NCI-H524 (cell line): ENCODE measurements at places on chromosomes 16 and 17.

- DNase-seq: no peak
Measured at GRCh38 chr16:85363881-85364280, 249.2 kb upstream of the GSE1 start.

GRCh38 chr16:68219725-68220351 lies 16.1 kb downstream of the ESRP2 start:
- DNase-seq: no peak

GRCh38 chr17:16945136-16945482 lies 26.8 kb downstream of the TNFRSF13B start:
- DNase-seq: no peak

- no peak for DNase-seq
Measured at GRCh38 chr17:37388266-37388665, 12.5 kb downstream of the C17orf78 start.

- DNase-seq: no peak
Measured at GRCh38 chr17:396788-397187, 44.2 kb upstream of the RPH3AL start.

DNA sequence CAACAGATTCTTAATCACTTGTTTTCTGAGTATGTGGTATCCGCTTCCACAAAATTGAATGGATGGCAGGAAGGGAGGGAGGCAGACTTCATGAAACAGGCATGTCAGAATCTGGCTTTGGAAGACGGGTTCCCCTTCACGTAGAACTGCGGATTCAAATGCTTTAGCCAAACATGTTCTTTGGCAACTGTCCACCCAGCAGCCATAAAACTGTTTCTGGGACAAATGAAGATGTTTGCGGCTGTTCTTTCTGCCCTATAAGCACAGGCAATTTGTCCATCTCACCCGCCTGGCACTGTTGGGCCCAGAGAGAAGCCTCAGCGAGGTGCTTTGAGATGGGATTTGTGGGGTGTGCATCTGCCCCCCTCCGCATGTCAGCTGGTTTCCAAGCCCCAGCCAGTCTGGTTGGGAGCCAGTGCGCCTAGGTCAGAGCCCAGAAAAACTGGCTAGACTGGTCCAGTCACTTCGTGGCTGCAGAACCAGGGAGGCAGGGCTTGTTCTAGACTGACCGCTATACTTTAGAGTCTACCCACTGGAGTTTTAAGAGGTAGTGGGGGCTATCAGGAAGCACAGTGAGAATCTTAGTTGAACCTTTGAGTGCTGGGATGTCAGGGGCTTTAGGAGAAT lies 6.3 kb downstream of the CRHR1 start:
- peak; percentile 64 for DNase-seq

DNA sequence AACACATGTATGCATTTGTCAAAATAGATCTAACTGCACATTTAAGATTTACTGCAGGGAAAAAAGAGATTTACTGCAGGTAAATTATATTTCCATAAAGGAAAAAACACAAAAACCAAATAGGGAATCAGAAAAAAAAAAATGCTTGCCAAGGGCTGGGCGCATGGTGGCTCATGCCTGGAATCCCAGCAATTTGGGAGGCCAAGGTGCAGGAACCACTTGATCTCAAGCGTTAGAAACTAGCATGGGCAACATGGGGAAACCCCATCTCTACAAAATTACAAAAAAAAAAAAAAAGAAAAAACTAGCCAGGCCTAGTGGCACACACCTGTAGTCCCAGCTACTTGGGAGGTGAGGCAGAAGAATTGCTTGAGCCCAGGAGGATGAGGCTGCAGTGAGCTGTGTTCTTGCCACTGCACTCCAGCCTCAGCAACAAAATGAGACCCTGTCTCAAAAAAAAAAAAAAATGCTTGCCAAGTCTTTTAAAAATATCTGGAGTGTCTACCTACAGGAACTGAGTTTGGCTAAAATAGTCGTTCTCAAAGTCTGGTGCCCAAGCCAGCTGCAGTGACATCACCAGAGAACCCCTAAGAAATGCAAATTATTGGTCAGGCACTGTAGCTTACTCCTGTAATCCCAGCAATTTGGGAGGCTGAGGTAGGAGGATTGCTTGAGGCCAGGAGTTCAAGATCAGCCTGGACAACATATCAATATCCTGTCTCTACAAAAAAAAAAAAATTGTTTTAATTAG lies 17.5 kb downstream of the TRIM25 start:
- no peak for DNase-seq

- DNase-seq: no peak
Measured at GRCh38 chr17:2798678-2799077, 2.4 kb downstream of the RAP1GAP2 start.

DNA sequence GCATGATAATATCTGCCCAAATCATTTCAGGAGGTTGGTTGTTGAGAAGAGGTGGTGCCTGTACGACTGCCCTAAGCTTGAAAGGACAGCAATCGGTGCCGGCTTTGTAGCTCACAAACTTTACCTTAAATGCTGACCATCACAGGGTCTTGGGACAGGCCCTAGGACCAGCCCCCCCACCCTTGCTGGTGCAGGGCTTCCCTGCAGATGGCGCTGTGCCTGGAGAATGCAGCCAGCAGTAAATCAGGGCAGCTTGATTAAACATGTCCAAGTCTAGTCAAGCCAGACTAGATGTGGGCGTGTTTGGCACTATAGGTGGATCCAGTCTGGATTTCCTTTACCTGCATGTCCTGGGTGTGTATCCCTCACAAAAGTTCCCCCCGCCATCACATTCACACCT lies 135.5 kb upstream of the CRHR1 start:
- peak; percentile 65 for DNase-seq

DNA sequence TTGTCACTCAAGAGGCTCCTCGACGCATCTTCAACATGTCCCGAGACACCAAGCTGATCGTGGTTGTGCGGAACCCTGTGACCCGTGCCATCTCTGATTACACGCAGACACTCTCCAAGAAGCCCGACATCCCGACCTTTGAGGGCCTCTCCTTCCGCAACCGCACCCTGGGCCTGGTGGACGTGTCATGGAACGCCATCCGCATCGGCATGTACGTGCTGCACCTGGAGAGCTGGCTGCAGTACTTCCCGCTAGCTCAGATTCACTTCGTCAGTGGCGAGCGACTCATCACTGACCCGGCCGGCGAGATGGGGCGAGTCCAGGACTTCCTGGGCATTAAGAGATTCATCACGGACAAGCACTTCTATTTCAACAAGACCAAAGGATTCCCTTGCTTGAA lies 101.0 kb downstream of the HS3ST2 start:
- DNase-seq: no peak

- peak; percentile 96 for DNase-seq
Measured at GRCh38 chr16:49019081-49019633, 262.5 kb downstream of the CBLN1 start.

DNA sequence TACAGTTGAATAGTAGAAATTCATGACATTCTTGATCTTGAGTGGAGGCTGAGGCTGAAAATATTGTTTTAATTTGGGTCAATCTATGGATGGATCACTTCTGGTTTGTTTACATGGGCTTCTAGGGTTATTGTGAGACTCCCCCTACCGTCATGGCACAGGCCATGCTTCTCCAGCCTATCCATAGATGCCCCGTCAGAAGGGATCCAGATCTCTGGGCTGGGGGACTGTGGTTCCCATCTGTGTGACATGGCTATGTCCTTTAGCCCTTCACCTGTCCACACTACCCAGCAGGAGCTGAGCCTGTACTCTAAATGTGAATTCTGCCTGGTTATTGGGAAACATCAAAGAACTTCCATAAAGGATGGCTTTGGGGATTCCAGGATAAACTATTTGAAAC lies 160.4 kb downstream of the ABCC12 start:
- no peak for DNase-seq

DNA sequence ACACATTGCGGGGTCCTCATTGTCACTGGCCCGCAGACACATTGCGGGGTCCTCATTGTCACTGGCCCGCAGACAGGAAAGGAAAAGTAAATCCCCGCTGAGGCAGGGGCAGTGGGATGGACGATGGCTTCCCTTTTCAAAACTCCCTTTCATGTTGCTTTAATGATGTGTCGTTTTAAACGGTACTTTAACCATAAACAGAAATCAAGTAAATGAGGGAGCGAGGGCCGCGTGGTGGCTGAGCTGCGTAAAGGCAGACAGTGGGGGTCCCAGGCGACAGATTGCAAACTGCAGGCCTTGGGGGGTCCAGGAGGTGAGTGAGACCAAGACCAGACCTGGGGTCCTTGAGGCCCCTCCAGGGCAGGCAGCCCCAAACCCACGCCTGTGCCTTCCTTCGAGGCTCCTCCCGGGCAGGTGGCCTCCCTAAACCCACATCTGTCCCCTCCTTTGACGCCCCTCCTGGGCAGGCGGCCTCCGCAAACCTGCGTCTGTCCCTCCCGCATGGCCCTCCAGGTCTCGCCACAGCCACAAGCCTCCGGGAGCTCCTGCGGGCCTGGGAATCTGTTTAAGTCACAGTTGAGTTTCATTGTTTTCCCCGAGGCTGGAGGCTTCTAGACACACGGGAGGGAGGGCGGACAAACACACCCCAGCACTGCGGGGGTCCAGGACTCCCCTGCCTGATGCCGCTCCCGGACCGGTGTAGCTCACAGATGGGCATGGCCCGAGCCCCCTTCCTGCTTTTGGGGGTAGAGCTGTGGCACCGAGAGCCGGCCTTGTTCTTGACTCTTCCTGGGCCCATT lies 7.3 kb downstream of the PIEZO1 start:
- DNase-seq: no peak
